ENCODE measurements at places on chromosomes 2 and 18.

GRCh38 chr18:41343808-41344207 lies 611.2 kb upstream of the PIK3C3 start:
- DNase-seq, result no peak

- DNase-seq, result no peak
These were observed 20.6 kb downstream of the SCYGR5 start for GRCh38 chr2:227687189-227687588.

GRCh38 chr2:27203741-27204140 lies 8.1 kb upstream of the ATRAID start:
- no peak for DNase-seq

DNA sequence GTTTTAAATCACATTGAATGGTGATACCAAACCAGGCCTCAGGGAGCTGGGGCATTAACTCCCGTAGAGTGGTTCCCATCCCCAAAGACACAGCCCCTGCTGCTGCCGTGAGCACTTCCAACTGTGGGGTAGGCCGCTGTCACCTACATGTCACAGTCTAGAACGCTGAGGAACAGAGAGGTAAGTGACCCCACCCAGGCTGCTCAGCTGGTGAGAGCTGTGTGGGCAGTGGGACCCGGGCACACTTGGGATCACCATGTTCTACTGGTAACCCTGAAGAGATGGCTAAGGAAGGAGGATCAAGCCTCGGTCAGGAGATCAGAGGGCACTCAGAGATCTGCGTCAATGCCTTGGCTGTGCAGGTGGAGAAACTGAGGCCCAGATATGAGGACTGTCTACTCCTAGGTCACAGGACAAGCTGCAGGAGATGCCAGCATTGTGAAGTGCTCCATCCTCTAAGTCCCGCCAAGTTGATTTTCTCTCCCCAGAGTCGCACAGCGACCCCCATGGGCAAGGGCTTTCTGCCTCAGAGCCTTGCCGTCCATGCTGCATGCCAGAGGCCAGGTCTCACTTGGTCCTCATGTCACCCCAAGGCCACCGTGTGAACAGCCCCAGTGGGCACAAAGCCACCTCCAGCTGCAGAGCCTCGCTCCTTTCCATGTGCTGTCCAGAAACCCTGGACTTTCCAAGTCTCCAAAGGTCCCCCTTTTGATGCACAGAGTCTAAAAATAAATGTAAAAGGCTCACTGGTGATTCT lies 144.2 kb upstream of the OTOS start:
- no peak for DNase-seq

DNA sequence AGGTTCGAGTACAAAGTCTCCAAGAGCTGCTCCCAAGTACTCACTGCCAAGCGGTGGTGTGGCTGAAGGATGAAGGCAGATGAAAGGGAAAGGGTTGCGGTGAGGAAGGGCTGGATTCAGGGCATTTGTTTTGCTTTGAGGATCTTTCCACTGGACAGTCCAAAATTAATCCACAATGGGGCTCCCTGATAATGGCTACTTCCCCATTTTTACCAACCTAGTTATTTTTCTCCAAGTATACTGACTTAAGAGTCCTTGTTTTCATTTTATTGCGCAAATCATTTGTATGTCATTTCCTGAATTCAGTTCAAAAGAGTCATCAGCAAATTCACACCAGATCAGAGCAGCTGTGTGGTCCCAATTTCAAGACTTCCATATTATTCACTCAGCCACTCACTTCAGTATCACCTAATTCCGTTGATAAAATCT lies 464 bp upstream of the SESTD1 start:
- no peak for DNase-seq

- no peak for DNase-seq
These were observed 10.3 kb upstream of the ZBTB7C start for GRCh38 chr18:48419277-48420022.
